Natural killer cell (primary cell): ENCODE measurements at places on chromosomes 6 and 20. TPM values are rescaled to one million over a fixed set of nuclear protein-coding genes. Genes with fewer than 3 reads are reported as not detected.

DNA sequence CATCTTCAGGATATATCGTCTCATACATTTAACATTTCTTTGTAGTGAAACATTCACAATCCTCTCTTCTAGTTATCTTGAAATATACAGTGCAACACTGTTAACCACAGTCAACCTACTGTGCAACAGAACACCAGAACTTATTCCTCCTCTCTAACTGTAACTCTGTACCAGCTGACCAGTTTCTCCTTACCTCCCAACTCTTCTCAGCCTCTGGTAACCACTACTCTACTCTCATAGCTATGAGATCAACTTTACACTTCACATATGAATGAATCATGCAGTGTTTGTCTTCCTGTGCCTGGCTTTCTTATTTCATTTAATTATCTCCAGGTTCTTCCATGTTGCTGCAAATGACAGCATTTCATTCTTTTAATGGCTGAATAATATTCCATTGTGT is 337.6 kb downstream of the BTBD9 start:
- H3K27me3 ChIP-seq: no peaks in the 10 kb centered on the region
- no peaks in the 10 kb centered on the region for H3K36me3 ChIP-seq
- H3K4me1 ChIP-seq: no peaks in the 10 kb centered on the region
- no peak overlapping the region for H3K4me3 ChIP-seq
- DNase-seq: no peak
- no peak overlapping the region for H3K27ac ChIP-seq

DNA sequence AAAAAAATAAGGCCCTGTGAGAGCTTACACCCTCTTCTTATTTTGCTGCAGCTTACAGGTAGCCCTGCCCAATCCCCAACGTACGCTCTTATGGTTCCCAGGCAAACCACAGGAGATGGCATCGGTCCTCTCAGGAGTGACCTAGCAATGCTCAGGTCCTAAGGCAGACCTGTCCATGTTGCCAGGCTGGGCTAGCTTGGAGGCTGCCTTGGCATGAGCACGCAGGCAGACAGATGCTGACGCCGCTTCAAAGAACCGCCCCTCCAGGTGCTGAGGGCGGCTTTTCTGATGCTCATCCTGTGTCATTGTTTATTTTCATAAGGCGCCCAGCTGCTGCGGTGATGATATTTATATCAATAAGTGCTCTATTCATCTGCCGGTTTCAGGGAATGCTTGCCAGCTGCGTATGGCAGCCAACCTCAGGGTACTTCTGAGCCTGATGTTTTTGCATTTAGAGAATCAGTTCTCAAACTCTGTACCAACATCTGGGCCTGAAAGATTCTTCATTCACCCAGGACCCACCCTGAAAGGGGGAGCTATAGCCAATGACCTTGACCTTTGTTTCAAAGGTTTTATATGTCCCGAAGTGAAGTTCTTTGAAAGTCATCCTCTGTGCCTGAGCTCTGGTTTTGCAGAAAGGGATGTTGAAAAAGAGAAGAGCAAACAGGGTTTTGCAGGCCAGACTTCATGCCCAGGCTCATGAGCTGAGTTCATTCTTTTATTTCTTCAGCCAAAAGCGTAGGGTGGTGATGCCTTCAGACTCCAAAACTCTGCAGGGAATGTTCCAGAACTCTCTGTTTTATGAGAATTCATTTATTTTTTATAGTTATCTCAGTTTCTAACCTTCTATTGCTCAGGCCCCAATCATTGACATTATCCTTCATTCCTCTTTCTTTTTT is 475.6 kb upstream of the CHD6 start:
- H3K4me3 ChIP-seq: no peak overlapping the region
- H3K27me3 ChIP-seq: no peaks in the 10 kb centered on the region
- DNase-seq: no peak
- no peak overlapping the region for H3K27ac ChIP-seq

- no peak overlapping the region for H3K4me3 ChIP-seq
- H3K27ac ChIP-seq: no peak overlapping the region
- H3K27me3 ChIP-seq: no peaks in the 10 kb centered on the region
Observed at GRCh38 chr6:119865466-119866350, 516.1 kb upstream of the MAN1A1 start.

GRCh38 chr20:45828589-45828988 is 1.5 kb upstream of the TNNC2 start:
- no peak for DNase-seq
- H3K4me3 ChIP-seq: no peak overlapping the region
- peaks cover 5% of the 10 kb centered on the region for H3K27me3 ChIP-seq
- H3K36me3 ChIP-seq: peaks cover 2% of the 10 kb centered on the region

DNA sequence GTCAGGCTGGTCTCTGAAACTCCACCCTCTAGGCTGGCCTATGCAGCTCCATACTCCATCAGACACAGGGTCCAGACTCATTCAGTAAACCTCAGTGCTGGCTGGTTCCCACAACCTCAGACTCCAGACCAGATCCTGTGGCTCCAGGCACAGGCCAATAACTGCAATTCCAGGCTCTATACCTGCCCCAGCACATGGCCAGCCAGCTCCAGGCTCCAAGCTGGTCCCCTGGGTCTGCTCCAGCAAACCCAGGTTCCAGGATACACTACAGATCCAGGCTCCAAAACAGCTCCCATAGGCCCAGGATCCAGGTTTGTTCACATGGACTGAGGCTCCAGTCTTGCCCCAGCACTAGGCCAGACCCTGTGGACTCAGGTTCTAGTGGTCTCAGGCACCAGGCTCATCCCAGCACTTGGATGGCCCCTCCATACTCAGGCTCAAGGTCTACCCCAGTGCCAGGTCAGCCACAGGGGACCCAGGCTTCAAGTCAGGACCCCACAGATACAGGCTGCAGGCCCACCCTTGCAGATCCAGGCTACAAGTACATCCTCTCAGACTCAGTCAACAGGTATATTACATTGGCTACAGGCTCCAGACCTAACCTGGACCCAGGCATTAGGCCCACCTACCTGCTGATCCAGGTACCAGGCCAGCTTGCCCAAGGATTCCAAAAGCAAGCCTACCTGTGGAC is 117.6 kb upstream of the TMEM170B start:
- no peaks in the 10 kb centered on the region for H3K4me1 ChIP-seq
- H3K27me3 ChIP-seq: no peaks in the 10 kb centered on the region
- no peaks in the 10 kb centered on the region for H3K36me3 ChIP-seq
- no peak overlapping the region for H3K27ac ChIP-seq

DNA sequence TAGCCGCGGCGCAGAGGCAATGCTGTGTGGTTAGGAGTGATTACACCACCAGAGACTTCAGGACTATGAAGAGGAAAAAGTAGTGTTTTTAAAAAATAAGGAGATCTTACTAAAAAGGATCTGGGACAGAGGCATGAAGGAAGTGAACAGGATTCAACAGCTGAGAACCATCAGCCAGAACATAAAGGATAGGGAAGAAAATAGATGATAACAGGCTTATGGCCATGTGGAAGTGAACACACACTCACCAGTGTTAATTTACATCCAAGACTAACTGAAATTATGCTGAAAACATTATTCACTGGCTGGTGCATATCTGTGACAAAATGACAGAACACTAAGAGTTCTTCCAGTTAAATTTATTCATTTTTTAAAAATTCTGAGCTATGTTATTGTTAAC is 47.5 kb upstream of the BCLAF1 start:
- H3K4me1 ChIP-seq: no peaks in the 10 kb centered on the region
- no peak overlapping the region for H3K27ac ChIP-seq
- H3K36me3 ChIP-seq: no peaks in the 10 kb centered on the region
- no peak for DNase-seq
- no peaks in the 10 kb centered on the region for H3K27me3 ChIP-seq

- no peaks in the 10 kb centered on the region for H3K4me1 ChIP-seq
- no peak overlapping the region for H3K4me3 ChIP-seq
- no peak for DNase-seq
- peaks cover 5% of the 10 kb centered on the region for H3K27me3 ChIP-seq
- no peaks in the 10 kb centered on the region for H3K36me3 ChIP-seq
Observed at GRCh38 chr6:125519367-125519766, 217.6 kb upstream of the HDDC2 start.

EYA4 gene
- total RNA-seq: not detected

COL12A1 gene
- total RNA-seq: 0.25 TPM

GSTA4 gene
- total RNA-seq: 1.8 TPM
